CD4-positive, CD25-positive, alpha-beta regulatory T cell (primary cell): ENCODE measurements at places on chromosomes 11 and 22.

GRCh38 chr22:24503137-24503842 lies 8.2 kb downstream of the UPB1 start:
- DNase-seq, result peak; percentile 46

GRCh38 chr11:47564933-47565339 lies 463 bp upstream of the PTPMT1 start:
- DNase-seq, result no peak

DNA sequence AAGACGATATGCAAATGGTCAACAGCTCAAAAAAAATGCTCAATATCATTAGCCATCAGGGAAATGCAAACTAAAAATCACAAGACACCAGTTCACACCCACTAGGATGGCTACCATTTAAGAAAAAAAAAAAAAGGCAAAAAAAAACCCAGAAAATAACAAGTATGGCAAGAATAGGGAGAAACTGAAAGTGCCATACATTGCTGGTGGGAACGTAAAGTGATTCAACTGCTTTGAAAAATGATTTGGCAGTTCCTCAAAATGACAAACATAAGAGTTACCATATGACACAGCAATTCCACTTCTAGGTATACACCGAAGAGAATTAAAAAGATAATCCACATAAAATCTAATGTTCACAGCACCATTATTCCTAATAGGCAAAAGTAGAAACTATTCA lies 47.5 kb downstream of the PICALM start:
- DNase-seq, result no peak

DNA sequence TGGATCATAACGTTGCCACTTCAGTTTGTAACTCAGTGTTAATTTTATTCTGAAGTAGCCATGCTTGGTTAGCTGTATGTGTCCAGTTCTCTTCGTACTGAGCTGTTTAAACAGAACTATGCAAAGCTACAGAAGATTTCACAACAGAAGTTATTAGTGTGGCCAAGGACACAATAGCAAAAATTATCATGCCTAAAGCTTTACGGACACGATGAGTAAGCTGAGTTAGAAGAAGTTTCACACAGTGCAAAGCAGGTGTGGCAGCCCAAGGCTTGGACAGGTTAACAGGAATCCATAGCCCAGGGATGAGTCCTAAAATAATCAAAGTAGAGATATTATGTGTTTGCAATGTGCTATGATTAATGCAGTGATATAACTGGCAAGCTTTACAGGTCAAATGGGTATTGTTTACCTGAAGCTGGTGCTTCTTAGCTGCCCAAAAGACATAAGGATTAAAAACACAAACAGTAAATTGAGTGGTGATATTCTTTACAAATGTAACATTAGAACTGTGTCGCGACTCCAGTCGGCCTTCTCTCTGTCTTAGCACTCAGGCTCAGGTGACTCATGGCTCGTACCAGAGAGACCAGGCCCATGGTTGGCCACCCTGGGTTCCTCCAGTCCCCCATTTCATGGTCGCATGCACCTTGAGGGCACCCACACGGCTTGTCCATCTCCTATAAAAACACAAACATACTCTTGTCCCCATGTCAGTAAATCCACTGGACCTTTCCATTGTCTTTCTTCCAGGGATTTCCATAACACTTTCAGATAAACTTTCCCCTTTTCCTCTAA lies 35.5 kb upstream of the NCAM1 start:
- DNase-seq, result no peak

DNA sequence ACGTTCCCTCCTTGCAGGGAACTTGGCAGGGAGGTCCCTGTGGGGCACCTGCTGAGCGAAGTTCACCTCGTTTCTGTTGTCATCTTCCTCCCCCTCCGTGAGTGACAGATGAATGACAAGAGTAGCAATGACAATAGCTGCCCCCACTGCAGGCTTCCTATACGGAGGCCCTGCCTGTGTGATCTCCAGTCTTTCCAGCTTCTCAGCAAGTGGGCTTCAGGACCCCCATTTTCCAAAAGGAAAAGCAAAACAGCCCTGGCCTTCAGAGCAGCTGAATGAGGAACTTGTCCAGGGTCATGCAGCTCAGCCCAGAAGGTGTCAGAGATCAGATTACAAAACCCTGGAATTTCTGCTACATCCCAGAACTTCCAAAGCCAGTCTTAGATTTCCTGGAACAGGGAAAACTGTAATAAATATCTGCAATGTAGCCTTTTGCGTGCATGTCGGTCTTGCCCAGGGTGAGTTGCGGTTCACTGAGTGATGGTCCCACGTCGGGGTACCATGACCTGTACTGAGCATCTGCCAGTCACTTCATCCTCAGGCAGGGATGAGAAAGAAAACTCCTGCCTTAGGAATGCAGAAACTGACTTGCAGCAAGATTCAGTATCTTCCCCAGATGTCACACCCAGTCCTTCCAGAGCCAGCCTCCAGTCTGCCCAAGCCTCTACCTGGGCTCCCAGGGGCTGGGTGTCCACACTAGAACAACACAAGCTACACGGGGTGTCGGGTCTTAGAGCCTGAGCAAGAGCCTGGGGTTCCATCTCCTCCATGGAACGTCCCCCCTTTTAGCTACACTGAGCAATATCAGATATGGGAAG lies 1457.0 kb downstream of the BRD1 start:
- no peak for DNase-seq

GRCh38 chr22:43755011-43755410 lies 57.1 kb downstream of the EFCAB6 start:
- DNase-seq, result no peak

DNA sequence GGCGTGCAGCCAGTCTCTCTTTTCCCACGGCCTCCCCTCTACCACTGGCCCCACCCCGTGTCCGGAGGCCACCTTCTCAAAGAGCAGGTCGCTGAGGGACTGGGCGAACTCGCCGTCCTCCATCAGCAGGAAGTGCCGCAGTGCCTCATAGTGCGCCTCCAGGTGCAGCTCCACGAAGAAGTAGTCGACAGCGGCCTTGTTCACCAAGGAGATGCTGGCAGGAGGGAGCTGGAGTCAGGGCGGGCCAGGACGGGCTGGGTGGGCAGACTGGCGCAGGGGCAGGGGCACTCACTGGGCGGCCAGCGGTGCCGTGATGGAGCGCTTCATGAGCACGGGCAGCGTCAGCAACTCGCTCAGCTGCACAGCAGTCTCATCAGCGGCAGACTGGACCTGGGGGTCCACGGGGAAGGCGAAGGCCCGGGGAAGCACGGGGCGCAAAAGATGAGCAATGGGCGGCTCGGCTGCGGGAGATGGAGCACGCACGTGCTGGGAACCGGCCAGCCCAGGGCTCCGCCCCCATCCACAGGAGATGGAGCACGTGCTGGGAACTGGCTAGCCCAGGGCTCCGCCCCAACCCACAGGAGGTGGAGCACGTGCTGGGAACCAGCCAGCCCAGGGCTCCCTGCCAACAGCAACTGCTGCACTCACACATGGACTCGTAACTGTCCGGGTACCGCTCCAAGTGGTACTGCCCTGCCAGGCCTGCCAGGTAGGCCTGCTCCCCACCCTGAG lies 18.4 kb downstream of the SELENOO start:
- no peak for DNase-seq
